ENCODE measurements at places on chromosomes 1 and 21.

DNA sequence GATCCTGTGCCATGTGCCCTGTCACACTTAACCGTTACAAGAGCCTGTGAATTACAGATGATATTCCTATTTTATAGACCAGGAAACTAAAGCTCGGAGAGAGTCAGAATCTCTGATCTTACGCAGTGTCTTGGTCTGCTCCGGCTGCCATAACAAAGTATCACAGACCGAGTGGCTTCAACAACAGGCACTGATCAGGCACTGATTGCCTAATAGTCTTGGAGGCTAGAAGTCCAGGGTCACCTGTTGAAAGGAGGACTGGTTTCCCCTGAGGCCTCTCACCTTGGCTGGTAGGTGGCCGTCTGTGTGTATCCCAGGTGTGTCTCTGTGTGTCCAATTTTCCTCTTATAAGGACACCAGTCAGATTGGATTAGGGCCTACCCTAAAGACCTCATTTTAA lies 31.5 kb upstream of the KCNE2 start:
- no peak for DNase-seq

GRCh38 chr21:44649521-44650100 lies 3.4 kb downstream of the KRTAP10-11 start:
- no peak for DNase-seq

DNA sequence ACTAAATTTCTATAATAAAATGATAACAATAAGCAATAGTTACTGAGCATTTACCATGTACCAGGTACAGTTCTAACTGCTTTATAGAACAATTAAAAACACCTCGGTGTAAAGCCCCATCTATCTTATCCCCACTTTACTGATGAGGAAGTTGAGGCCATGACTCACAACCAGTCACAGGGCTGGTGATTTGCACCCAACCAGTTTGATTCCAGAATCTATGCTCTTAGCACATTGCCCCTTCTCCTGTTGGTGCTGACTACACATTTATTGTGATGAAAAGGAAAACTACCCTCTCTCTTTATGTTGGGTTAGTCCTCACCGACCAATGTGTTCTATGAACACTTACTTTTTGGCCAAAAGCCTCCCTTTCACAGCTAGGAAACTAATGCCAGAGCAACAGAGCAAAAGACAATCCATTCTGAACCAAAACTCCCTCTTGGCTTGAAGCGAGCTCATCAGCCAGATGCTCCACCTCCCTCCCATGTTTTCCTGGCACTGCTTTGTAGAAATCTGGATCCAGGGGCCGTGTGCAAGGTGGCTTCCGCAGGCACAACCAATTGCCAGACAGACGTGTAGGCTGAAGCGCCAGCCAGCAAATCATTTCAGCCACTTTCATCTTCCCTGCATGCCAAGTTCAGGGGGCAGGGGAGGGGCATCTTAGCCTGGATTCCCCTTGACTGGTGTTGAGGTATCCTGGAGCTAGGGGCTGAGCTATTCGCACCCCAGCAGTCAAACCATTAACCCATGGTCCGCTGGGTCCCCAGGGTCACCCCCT lies 32.0 kb upstream of the SLC30A1 start:
- DNase-seq, result no peak

- no peak for DNase-seq
Measured at GRCh38 chr1:103561643-103562395, 9.6 kb upstream of the AMY2B start.

GRCh38 chr1:167791281-167792187 lies 69.8 kb downstream of the MPZL1 start:
- DNase-seq, result no peak

GRCh38 chr1:197320991-197321531 lies 53.0 kb downstream of the CRB1 start:
- no peak for DNase-seq

DNA sequence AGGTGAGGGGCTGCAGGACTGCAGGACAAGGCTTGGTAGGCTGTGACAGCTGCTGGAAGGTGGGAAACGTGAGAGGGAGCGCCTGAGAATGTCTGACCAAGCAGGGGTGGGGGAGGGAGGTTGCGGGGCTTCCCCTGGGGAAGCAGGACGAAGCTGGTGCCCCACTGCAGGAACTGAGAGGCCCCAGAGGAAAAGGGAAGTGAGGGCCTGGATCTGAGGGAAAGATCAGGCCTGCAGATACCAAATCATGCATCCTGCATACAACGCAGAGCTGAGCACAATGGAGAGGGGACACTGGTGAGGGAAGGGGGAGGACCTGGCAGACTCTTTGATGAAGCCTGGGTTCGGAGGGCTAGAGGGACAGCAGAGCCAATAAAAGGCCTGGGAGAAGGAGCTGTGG lies 65.7 kb upstream of the BACE2 start:
- no peak for DNase-seq

DNA sequence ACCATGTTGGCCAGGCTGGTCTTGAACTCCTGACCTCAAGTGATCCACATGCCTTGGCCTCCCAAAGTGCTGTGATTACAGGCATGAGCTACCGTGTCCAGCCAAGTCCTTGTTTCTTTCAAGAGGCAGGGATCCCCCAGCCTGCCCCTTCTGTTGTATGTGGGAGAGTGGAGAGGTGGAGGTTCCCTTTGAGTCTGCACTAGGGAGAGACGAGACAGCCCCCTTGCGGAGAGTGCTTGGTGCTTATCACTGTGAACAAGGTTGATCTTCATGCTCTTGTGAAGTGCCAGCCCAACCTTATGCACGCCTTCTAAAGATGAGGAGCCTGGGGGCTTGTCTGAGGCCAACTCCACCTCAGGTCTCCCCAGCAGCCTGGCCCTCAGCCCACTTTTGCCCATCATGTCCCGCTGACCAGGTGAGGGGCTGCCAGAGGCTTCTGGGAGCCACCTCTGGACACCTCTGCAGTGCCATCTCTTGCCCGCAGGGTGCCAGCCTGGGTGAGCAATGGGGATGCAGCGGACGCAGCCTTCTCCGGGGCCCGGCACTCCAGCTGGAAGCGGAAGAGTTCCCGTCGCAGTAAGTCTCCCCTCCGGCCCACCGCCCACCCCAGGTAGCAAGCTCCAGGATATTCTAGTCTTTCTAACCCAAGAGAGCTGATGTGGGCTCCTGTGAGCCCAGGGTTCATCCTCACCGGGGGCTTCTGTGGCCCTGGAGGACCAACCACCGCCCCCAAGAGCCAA lies 62.3 kb downstream of the ARHGEF10L start:
- DNase-seq, result no peak

GRCh38 chr1:226019572-226019971 lies 20.4 kb upstream of the SDE2 start:
- no peak for DNase-seq

- no peak for DNase-seq
Measured at GRCh38 chr1:20477348-20478056, 8.5 kb downstream of the CAMK2N1 start.

DNA sequence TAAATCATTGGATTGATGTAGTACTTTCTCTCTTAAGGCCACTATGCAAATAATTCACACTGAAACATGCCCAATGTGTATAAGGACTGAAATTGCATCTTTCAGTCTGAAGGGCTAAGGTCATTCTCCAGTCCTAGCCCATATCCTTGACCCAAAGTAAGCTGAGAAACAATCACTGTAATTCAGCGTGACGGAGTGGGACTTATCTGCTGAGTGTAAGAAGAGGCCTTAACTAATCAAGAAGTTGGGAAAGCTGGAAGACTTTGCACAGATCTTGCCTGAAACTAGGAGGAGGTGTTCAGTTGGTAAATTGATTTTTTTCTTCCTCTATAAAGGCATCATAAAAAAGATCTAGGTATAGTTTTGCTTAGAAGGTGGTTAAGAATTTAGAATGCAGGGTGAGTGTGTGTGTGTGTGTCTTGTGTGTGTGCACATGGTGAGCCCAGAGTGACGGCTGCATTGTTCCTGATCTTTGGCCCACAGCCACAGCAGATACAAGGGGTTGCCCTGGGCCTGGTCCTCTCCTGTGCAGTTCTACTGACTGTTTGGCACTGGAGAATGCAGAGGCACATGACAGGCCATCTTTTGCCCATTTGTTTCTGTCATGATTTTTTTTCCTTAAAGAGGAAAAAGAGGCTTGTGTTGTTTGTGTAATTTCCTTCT lies 13.3 kb upstream of the PPP2R5A start:
- DNase-seq, result no peak

All from activated naive CD4-positive, alpha-beta T cell (primary cell).